Activated CD4-positive, alpha-beta T cell treated with anti-CD3 and anti-CD28 coated beads, Interleukin-2, amount 10 ng/mL, durations not matched to agents 7 days and 5 days (primary cell): ENCODE measurements at places on chromosomes 12 and 14. TPM values are rescaled to one million over a fixed set of nuclear protein-coding genes. Genes with fewer than 3 reads are reported as not detected.

- no peaks in the 10 kb centered on the region for H3K36me3 ChIP-seq
- no peaks in the 10 kb centered on the region for H3K27me3 ChIP-seq
- H3K4me3 ChIP-seq: no peak overlapping the region
- no peak overlapping the region for H3K27ac ChIP-seq
Observed at GRCh38 chr12:80766897-80767296, 50.2 kb downstream of the MYF5 start.

DNA sequence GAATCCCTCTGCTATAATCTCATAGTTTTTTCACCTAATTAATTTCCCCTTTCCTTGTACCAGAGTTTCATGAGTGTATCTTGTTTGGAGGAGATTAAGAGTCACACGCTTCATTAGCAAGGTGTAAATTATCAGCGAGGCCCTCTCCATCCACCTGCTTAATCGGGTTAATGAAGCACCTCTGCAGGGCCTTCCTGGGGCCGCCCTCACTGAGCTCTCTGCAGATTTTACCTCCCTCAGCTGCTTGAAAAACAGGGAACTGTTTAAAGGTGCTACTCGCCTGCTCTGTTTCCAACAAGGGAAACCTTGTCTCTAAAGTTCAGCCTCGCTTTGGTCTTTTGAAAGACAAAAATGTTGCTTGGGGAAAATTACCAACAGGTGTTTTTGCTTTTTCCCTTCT lies 35.8 kb downstream of the OTX2 start:
- no peaks in the 10 kb centered on the region for H3K4me1 ChIP-seq
- H3K36me3 ChIP-seq: no peaks in the 10 kb centered on the region
- no peak for DNase-seq
- peaks cover 13% of the 10 kb centered on the region for H3K27me3 ChIP-seq
- no peak overlapping the region for H3K27ac ChIP-seq

Gene KRT73
- total RNA-seq: 8.2 TPM

Gene RNU7-1
- total RNA-seq: not detected
